Stimulated activated CD8-positive, alpha-beta memory T cell treated with anti-CD3 and anti-CD28 coated beads, Interleukin-7, amount 100 ng/mL, for 1 hour (primary cell): ENCODE measurements at places on chromosomes 7 and 10.

DNA sequence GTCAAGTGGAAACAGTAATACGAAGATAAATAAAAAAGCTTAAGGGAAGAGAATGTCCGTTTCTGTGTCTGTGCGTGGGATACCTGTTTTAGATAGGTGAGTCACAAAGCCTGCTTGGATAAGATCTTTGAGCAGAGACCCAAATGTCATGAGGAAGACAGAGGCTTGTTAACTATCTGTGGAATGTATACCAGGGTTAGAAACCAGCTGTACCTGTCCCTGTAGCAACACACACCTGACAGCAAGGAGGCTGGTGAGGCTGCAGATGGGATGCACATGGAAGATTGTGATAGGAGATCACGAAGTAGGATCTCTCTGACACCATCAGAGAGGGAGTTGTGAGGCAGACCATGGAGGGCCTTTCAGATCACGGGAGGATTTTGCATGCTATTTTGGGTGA is 105.3 kb downstream of the ARHGAP21 start:
- no peak for DNase-seq

- no peak for DNase-seq
Measured at GRCh38 chr7:151131592-151132293, 35.8 kb downstream of the GBX1 start.

DNA sequence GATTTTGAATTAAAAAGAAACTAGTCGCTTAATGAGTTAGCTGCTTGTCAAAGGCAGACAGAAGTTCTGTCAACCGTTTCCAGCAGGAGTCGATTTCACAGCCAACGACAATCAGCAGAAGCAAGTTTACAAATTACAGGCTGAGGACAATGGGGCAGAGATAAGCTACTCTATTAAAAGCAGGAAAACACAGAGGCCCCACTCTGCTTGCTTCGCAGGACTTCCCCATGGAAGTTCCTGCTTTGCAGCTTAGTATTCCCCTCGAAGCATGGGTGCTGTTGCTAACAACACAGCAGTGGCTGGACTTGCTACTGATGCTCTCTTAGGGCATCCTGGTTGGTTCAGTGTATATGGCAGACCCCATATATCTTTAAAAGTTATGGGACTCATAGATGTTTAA is 50.8 kb upstream of the KLF6 start:
- DNase-seq = no peak

DNA sequence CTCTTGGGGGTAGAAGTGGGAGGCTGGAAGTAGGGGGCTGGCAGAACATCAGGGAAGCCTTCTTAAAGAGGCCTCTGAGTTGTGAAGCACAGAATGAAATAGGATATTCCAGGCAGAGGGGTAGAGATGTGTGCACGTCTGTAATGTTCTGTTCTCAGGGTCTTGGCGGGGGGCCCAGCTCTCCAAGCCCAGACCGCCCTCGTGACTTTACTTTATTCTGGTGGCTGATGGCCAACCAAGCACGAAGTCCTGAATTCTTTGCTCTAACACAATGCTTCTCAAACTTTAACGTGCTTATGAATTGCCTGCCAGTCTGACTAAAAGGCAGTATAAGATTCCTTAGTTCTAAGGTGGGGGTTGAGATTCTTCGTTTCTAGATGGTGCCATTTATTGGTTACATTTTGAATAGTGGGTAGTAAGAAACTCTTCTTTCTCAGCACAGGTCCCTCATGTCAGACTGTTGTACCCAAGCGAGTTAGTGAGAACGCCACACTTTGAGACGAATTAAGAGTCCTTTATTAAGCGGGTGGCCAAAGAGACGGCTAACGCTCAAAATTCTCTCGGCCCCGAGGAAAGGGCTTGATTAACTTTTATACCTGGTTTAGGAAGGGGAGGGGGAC is 8.2 kb downstream of the PRXL2A start:
- no peak for DNase-seq

DNA sequence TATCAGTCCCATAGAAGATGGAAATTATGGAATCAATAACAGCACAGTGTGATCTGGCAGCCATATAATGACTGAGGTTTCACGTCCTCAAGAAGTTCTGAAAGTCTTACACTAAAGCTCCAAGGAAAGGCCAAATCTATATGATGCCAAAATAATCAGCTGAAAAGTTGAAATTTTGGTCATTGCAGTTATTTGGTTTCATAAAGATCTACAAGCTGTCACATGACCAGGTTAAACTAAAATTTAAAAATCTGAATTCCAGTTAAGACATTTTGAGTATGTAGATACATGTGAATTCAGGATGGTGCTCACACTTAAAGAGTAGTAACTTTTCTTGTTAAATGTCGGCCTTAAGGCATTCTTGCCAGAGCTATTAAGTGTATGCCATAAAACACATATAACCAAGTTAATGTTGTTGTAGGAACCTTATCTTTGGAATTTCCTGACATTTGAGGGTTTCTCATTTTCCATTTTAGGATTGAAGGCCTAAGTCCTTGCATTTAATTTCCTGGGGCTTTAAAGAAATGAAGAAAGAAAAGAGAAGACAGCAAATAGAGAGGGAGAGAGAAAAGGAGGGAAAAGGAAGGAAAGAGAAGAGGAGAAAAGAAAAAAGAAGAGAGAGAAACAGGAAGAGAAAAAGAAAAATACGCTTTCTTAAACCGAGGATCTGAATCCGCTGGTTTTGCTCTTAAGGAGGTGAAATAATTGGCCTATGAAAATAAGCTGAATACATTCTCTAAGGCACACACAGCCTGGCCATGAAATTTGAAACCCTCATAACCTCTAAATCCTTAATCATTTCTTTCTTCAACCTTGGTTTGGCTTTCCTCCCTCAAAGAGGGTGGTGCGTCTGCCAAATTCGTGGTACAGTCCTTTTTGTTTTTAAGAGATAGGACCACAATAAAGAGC is 43.8 kb downstream of the DENND2A start:
- DNase-seq = no peak

DNA sequence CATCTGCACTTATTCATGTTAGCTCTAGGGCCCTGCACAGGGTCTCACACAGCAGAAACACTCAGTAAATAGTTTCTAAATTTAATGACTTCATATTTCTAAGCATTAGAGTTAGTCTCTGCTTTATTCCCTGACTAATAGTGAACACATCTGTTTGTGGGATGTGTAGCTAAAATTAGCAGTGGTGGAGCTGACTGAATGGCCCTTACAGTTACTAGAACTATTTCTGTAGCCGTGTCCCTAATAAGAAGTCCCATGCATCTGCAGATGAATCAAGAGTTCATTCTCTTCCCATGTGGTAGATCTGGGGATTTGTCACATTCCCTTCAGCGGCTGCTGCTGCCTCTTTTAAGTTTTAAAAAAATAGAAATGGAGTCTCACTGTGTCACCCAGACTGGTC is 11.7 kb downstream of the MAP3K8 start:
- DNase-seq = no peak

GRCh38 chr7:43726466-43726865 is 2.9 kb downstream of the COA1 start:
- DNase-seq = no peak

DNA sequence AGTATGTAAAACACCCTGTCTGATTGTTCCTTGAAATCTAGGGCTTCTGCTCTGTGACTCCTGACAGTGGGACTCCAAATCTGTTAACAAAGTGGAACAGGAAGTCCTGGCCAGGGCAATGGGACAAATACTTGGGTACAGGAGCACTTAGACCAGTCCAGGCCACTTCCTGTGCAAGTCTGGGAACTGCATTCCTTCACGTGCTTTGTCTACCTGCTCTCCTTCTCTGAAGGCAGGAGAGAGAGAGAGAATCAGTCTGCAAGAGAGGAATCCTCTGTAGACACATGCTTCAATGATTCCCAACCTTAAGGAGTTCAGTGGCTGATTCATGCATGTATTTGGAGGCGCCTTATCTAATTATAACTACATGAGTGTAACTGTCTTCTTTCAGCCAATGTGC is 530.2 kb downstream of the GATA3 start:
- no peak for DNase-seq

GRCh38 chr10:128092454-128092853 is 33.8 kb downstream of the MKI67 start:
- no peak for DNase-seq

- no peak for DNase-seq
Measured at GRCh38 chr7:178444-178843, 13.9 kb upstream of the FAM20C start.

DNA sequence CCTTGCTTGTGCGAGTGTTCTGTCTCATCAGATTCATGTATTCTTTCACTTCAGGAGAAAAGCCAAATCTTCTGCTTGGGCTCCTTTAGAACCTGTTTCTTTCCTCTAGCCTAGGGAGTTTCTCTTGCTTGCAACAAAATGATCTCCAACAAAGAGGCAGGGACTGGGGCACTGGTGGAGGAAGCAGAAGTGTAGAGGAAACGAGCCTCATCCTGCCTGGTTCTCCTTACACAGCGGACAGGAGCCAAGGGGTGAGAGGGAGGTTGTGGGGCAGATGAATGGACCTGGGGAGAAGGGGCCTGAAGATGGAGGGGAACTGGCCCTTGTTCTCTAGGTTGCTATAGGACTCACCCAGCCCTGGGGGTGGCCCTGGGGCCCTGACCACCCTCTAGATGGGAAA is 141.1 kb downstream of the PKD1L1 start:
- no peak for DNase-seq

DNA sequence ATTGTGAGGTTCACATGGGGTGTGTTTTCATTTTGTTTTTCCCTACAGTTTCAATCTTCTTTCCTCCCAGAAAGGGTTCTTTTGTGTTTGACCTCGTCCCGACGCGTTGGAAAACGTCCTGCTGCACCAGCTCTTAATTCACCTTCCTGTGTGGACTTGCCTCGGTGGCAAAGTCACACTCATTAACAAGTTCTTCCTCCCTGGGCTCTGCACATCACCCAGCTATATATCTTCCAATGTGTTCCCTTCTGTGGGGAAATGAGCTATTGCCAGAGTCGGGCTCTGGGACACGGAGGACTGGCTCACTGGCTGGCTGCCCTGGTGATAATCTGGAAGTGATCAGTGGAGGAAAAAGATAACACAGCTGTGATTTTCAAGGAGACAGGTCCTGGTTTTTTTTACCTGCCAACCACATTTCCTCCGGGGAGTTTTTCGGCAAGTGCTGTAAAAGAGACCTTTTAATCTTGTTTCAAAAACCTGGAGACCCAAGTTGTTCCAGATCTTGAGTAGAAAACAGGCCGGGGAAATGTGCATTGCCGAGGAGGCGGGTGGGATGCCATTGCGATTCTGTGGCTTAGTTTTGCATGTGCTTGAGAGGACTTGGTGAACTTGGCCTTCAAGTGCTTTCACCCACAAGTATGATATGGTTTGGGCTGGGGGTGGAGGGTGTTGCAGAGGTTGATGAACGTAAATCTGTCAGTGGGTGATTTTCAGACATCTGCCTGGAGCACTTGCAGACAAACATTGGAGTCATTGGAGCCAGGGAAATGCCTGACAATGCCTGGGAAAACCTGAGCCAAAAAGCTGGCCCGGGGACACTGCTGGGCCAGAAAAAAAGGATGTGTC is 96.5 kb upstream of the CREB5 start:
- no peak for DNase-seq

DNA sequence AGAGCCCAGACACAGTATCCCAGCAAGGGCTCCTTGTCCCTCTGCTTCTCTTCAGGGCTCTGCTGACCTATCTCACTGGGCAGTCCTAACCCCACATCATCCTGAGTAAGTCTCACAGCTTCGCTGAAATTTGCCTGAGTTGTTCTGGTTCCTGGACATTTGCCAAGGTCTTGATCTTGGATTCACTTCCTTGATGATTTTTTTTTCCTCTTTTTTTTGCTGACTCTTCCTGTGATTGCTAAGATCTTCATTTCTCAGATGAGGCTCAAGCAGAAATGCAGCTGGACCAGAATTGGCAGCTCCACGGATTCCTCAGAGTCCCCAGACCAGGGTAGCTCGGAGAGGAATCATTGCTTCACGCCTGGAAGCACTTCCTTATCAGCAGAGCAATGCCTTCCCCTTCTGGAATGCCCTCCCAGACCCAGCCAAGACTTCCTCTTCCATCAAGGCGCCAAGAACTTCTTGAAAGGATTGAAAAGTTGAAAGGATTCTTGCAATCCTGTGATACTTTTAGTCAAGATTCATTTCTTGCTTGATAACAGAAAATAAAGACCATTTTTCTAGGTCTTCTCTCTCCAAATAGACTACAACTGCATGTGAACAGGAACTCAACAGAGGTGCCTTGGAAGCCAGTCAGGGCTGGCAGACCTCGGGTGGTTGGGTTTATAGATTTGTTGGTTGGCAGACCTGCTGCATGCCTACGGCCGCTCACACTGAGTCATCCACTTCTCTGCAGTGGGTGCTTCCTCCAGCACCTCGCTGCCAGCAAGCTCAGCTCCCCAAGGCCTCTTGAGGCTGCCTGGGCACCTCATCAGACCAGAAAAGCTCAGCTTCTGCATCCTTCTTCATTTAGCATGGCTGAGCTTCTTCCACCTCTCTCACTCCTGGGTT is 8.8 kb upstream of the AFAP1L2 start:
- DNase-seq = no peak

DNA sequence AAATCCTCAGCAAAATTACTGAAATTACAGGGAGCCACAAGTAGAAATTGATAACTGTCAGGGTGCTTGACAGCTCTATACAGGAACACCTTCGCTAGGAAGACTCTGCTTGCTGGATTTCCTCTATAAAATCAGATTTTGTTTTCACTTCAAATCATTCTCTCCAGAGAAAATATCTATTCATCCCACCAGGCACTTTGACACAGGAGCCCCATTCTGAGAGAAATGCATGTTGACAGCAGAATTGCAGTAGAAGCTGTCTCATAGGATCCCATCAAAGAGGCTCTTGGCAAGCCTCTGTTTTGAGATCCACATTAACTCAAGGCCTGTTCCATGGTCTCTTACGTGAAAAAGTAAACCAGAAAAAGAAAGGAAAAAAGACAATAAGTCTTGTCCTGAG is 116.8 kb downstream of the PDE1C start:
- DNase-seq = no peak

DNA sequence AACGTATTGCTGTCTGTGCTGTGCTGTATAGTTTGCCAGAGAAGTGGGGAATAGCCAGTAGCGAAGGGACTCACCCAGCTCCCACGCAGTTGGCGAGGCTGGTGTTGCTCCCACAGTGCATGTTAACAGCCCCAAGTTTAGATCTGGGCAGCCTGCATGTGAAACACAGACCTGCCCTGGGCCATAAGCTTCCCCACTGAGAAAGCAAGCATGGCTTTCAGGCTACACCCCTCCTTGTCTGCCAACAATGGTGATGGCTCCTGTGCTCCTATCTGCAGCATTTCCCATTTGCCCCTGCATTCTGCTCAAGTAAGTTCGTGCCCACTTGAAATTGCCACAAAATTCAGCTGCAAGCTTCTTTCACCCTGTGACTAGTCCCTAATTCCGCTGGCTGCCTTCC is 57.5 kb downstream of the IPMK start:
- DNase-seq = no peak
